ENCODE measurements at places on chromosomes 16 and 17. TPM values are rescaled to one million over a fixed set of nuclear protein-coding genes. Genes with fewer than 3 reads are reported as not detected.

MYADML2 gene
- not detected for total RNA-seq

TXNDC11 gene
- 34.3 TPM for total RNA-seq

DNAAF8 gene
- 0.32 TPM for total RNA-seq

ZNF597 gene
- total RNA-seq: 1.9 TPM

UBE2Z gene
- 53.9 TPM for total RNA-seq

GINS3 gene
- 8.8 TPM for total RNA-seq

FBXO39 gene
- 0.61 TPM for total RNA-seq
